ENCODE measurements at places on chromosomes 13 and 19. TPM values are rescaled to one million over a fixed set of nuclear protein-coding genes. Genes with fewer than 3 reads are reported as not detected.

- DNase-seq, result no peak
These were observed 152.2 kb downstream of the DCT start for GRCh38 chr13:94327318-94327717.

GRCh38 chr13:108629181-108629752, at the start of gene MYO16:
TSS of gene MYO16 (plus strand) at chr13:108629611. CDS start at chr13:108629845, 234 bp downstream.
- no peak for DNase-seq

S1PR5 gene
- 7.5 TPM for total RNA-seq

- DNase-seq, result no peak
These were observed 11.2 kb downstream of the TLE2 start for GRCh38 chr19:3017923-3018322.

GRCh38 chr19:53007606-53008005, 6.1 kb upstream of the ERVV-1 start:
- DNase-seq, result no peak

DNA sequence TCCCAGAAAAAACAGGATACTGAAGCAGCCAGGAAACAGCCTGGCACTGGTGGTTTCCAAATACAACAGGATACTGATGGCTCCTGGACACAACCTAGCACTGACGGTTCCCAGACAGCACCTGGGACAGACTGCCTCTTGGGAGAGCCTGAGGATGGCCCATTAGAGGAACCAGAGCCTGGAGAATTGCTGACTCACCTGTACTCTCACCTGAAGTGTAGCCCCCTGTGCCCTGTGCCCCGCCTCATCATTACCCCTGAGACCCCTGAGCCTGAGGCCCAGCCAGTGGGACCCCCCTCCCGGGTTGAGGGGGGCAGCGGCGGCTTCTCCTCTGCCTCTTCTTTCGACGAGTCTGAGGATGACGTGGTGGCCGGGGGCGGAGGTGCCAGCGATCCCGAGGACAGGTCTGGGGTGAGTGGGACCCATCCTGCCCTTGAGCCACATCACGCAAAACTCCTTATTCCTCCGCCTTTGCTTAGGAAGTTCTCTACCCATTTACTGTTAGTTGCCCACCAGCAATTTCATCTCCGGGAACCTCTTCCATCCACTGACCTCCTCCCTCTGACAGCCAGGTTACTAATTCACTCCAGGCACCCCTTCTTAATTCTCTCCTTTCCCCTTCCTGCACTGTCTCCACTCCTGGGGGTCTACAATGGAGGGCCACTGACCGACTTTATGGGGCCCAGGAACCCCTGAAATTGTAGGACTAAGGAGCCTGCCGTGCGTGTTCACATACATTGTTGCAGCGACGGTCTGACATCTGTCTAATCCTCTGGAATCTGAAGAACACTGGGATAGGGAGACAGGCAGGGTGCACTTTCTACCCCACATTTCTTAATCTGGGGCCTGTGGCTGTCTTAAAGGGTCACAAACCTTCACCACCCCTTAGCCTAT, 1.2 kb downstream of the ITPKC start:
- peak; percentile 19 for DNase-seq

Data from umbilical cord (tissue), 2 donors.